ENCODE measurements at places on chromosomes 4 and X. TPM values are rescaled to one million over a fixed set of nuclear protein-coding genes. Genes with fewer than 3 reads are reported as not detected.
A peak's percentile ranks its signal among the peaks of the same experiment; 100 is the strongest.

Gene SASH3
- polyA plus RNA-seq, result 0.93 TPM

Gene PPP4R3C
- not detected for polyA plus RNA-seq

Gene CFI
- polyA plus RNA-seq, result 15.0 TPM

Gene TEX13D
- polyA plus RNA-seq, result not detected

Gene TGIF2LX
- polyA plus RNA-seq, result not detected

Gene MAGEA4
- polyA plus RNA-seq, result not detected

- no peak for DNase-seq
These were observed 27.1 kb downstream of the PIR start for GRCh38 chrX:15465896-15466651.

GRCh38 chrX:69535661-69536060 lies 31.5 kb downstream of the NALF2 start:
- DNase-seq, result no peak

- no peak for DNase-seq
These were observed 17.5 kb upstream of the CORIN start for GRCh38 chr4:47855350-47855749.

DNA sequence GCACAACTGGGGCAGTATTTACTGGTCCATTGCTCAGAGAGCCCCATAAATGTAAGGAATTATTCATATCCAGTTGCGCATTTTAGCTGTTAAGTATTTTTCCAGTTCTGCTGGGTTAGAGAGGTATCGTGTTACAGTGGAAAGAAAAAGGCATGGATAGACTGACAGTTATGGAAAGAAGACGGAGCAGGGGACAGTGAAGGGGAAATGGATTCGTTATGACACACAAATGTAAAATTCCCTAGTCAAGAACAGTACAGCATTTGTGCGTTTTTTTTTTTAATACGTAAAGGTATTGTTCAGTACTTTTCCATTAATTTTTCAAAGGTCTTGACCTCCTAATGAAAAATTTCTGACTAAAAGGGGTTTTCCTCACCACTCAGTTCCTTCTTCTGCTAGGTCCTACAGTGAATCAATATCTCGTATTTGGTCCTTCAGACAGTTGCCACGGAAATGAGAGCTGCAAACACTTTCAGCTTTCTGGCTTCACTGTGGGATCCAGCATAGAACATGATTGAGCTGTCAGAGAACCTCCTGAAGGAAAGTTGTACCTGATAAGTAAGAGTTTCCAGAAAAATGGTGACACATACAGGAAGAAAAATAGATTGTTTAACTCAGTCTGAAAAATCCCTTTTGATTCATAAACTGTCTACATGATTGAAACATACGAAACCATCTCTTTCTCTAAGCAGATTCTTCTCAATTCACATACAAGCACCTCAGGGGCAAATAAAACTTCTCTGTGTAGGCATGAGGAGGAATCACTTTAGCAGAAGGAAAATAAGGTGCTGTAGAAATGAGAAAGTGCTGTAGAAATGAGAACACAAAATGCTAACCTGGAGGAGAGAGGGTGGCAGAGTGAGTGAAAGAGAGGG lies 21.8 kb upstream of the BBS12 start:
- DNase-seq, result no peak

- DNase-seq, result no peak
These were observed 1.9 kb downstream of the POU4F2 start for GRCh38 chr4:146640465-146641061.

- DNase-seq, result no peak
These were observed 201.9 kb upstream of the MAMLD1 start for GRCh38 chrX:150161193-150161592.

DNA sequence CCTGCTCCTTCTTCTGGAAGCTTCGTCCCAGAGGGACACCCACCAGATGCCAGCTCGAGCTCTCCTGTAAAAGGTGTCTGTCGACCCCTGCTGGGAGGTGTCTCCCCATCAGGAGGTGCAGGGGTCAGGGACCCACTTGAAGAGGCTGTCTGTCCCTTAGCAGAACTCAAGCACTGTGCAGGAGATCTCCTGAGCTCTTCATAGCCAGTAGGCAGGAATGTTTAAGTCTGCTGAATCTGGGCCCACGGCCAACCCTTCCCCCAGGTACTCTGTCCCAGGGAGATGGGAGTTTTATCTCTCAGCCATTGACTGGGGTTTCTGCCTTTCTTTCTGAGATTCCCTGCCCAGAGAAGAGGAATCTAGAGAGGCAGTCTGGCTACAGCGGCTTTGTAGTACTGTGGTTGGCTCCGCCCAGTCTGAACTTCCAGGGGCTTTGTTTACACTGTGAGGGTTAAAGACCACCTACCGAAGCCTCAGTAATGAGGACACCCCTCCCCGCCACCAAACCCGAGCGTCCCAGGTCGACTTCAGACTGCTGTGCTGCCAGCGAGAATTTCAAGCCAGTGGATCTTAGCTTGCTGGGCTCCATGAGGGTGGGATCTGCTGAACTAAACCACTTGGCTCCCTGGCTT lies 1383.0 kb upstream of the TENM3 start:
- DNase-seq, result no peak

DNA sequence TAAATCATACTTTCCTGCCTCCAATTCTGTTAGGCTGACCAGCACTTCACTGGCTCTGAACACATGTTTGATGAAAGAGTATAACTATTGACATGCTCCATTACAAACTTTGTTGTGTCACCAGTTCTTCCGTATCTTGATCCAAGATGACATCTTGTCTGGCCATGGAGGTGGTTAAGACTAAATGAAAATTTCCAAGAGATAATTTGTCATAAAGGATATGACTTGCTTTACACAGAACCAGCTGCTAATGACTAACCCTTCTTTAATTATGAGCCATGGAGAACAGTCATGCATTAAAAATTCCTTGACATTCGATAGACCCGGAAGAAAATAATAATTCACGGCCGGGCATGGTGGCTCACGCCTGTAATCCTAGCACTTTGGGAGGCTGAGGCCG lies 17.7 kb upstream of the N4BP2 start:
- DNase-seq, result no peak

DNA sequence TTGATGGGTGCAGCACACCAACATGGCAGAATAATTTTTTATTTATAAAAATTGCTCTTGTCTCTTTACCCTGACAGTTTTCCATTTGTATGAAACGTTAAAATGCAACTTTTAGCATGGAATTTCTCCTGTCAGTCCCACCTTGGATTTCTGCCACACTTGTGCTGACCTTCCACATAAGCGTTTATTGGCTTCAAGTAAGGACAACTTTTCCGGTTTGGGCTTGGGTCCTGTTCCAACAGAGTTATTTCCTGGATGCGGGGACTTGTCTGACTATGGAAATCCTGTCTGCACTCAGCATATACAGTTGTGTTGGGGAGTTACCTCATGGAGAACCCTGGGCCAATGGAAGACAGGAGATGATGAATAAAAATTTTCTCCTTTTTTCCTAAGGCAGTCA lies 294.7 kb downstream of the NAF1 start:
- no peak for DNase-seq

DNA sequence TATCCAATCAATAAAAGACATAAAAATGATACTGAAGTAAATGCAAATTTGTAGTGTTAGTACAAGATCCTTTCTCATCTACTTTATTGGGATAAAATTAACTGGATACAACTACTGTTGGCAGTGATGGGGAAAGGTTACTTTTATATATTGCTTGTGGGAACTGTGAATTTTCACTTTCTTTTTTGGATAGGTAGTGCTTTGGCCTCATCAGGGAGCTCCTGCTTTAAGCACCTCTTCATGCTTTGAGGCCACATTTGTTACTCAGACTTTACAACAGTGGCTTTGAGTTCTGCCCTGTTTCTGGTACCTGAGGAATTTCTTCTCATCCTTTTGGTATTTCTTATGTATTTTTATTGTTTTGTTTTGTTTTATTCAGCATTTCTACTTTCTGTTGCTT lies 316.8 kb upstream of the ZCCHC13 start:
- DNase-seq, result no peak

DNA sequence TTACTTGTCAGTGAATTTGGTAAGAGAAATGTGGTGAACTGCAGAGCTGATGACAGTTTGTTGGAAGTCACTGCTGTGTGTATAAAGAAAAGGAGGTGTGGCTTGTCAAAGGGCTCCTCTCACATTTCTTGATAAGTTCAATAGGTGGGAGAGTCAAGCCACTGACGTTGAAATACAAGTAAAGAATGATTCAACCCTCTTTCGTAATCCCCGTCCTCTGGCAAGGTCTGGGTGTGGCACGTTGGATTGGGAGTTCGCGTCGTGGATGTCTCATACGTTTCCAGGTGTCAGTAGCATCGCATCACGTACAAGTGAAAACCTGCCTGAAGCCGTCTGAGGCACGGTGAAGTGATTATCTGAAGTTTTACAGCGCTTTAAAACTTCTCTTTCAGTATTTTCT lies 76.4 kb downstream of the EGF start:
- DNase-seq, result no peak

GRCh38 chrX:68658530-68658929 lies 11.1 kb downstream of the STARD8 start:
- DNase-seq, result peak; percentile 82

GRCh38 chrX:46459603-46460002 lies 85.6 kb downstream of the ZNF674 start:
- no peak for DNase-seq

GRCh38 chrX:37553476-37553875 lies 18.0 kb upstream of the LANCL3 start:
- no peak for DNase-seq

- DNase-seq, result no peak
These were observed 423.5 kb upstream of the CTSO start for GRCh38 chr4:156377036-156377710.

DNA sequence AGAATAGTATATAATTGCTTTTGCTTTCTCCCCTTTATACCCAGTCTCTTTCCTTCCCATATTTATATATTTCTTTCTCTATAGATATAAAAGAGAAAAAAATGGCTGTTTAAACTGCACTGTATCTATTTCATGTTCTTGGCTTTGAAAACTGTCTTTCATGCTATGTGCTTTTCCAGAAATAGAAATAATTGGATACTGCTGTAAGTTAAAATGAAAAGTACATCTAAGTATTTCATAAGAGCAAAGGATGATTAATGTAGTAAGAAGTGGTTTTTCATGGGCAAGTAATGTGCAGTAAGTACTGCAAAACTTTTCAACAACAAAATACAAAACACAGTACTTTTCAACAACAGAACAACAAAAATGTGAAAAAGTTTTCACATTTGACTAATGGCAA lies 237.9 kb downstream of the SNCA start:
- no peak for DNase-seq

DNA sequence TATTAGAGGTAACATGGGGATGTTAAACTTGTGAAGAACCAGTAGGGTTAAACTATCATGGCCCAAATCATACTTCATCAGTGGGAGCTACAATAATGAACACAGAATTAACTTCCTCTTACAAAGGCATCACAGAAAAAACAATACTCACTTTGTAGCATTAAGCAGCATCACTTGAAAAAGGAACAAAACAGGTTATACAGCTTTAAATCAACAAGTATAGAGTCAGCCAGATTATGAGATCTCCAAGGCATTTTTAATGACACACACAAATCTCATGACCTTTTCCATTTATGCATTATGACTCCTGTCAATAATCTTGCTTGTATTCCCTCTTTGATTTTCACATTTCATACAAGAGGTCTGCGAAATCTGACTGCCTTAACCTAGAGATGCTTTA lies 18.3 kb downstream of the FBXL5 start:
- DNase-seq, result no peak

DNA sequence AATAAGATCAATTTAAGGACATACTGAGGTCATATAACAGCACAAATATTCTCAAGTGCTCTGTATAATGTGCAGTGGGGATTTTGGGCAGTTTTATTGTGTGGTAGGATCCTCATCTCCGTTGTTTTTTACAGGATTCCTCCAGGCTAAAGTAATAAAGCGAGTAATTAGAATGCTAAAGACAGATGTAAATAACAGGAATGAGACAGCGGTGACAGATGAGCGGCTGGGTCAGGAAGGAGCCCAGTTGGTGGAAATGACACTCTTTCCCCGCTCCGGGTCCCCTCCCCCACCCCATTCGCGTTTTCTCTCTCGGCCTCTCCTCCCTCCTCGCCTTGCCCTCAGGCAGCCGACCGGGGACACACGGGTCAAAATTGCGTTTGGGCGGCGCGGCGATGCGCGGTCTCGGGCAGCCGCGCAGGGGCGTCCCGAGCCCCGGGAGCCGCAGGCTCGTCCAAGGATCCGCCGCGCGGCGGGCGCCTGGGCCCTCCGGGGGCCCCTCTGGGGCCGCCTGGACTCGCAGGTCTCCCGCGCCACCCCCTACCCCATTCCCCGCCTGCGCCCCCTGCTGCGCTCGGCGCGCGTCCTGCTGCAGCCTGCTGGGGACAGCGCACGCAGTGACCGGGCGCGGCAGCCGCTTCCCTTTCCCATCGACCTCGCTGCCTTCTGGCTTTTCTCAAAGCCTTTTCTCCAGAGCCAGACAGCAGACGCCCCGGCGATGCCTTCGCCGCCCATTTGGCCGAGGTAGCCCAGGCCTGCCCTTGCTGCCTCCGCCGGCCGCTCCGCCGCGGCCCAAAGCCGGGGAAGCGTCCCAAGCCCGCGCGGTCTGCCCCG lies 16.2 kb downstream of the POU4F2 start:
- peak; percentile 65 for DNase-seq

DNA sequence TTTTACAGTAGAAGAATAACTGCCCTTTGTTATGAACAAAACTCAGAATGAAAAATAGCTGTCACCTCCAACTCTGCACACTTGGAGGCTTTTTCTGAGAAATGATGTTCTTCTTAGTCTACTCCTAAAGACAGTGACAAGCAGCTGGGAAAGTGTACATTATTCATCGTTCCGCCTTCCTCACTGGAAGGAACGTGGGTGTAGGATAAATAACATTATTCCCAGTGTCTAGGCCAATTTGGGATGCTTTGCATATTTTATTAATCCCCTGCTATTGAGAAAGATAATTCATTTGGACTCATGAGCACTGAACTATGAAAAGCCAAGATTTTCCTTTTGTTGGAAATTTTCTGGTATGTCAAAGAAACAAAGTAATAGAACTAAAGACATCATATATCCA lies 87.8 kb downstream of the VCX2 start:
- no peak for DNase-seq

DNA sequence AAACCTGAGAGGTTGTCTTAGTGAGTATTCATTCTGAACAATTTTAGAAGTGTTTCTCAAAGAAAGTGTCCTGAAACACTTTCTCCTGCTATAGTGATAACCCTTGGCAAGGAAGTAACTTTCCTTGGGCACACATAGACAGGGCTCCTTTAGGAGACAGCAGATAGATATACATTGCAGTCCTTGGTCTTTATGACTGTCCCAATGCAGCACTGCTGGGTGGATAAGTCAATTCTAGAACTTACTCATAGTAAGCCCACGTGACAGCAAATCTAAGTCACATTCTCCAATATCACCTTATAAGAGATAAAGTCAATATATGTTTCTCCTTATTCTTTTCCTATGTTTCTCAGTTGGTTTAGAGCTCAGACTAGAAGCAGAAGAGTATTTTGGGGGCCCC lies 46.7 kb downstream of the GPRASP3 start:
- DNase-seq, result no peak

DNA sequence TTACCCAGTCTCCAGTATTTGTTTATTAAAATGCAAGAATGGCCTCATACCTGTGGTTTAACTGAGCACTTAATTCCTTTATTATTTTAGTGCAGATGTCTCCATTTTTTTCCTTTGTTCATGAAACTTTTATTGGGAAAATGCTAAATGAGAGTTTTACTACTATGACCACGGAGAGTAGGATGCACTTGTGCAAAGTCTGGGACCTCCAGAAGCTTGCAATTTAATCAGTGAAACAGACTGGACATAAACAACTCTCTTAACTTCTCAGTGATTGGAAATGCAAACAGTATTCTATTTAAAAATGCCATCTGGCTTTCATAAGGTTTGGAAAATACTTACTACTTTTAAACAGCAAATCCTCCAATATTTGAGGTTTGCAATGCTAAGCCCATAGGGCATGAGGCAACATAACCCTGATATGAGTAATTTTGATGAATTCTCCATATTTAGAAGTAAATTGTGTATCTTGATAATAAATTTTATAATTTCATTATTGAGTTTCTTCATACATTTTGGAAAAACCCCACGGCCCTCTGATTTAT lies 718.7 kb upstream of the MAGEB2 start:
- DNase-seq, result no peak

Data from right cardiac atrium (tissue), 5 donors.